Thymus (tissue), 14 donors: ENCODE measurements at places on chromosomes 16 and 17.

- no peak for DNase-seq
Observed at GRCh38 chr17:33125552-33125950, 133.9 kb downstream of the SPACA3 start.

DNA sequence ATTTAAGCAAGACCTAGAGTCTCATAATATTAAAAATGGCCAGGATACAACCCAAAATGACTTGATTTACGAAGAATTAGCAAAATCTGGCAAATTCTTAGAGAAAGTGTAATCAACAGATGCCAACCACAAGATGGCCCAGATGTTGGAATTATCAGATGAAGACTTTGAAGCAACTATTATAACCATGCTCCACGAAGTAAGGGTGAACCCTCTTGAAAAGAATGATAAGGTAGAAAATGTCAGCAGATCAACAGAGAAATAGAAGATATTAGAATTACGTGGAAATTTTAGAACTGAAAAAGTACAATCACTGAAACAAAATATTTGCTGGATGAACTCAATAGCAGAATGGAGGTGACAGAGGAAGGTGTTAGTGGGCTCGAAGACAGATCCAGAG lies 50.1 kb upstream of the CLEC19A start:
- no peak for DNase-seq

DNA sequence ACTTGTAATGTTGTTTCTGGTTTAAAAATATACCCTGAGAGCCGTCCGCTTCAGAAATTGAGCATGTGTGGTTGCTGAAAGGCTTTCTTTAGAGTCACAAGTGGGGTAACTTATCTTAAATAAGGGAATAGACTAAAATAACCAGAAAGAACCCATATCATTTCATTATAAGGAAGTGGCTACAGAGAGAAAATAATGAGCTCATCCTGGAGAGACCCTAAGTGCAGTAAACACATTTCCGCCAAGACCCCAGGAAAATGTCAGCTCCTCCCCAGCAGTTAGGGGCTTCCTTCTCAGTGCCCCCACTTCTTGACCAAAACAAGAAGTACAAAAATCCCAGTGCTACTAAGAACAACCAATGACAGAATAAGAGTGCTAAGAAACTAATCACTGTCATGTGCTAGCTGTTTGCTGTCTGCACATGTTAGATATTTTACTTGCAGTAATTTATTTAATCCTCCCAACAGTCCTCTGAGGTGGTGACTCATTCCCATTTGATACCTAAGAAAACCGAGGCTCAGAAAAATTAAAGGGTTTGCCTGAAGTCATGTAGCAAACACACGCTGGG lies 83.5 kb downstream of the CDYL2 start:
- no peak for DNase-seq

DNA sequence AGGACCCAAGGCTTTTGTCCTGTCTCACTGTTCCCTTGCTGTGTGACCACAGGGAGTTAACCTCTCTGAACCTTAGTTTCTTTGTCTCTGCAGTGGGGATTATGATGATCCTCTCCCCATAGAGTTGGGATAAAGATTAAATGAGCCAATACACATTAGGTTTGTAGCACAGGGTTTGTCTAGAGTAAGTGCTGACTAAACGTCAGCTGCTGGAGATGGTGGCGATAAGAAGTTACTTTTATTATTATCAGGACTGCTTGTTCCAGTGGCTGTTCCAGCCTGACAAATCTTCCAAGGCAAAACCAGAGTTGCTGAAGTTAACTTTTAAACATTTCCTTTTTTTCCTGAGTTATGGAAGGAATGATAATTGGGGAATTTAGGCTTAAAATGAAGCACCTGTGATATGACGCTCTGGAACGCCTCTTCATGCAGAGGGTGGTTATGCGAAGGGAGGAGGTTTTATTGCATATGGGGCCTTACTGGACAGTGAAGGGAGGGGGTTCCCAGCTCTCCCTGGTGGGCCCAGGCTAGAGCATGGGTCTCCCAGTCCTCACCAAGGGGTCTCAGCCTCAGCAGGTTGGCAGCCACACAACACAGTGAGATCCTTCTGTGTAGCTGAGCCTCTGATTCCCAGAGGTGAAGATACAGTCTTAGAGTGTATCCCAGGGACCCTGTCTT lies 35.8 kb downstream of the PLCG2 start:
- DNase-seq, result no peak

DNA sequence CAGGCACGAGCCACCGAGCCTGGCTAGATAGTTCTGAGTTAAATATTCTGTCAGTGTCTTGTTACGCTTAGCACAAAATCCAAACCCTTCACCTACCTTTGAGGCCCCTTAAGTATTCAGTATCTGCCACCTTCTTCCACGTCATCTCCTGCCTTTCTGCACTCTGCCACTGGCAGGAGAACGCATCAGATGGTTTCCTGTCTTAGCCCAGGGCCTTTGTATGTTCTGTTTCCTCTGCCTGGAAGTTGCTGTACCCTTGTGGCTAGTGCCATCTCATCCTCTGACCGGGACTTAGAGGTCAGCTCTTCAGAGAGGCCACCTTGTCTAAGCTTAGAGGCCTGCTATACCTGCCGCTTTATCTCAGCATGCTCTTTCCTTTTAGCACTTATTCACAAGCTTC lies 67.5 kb upstream of the LGALS9 start:
- no peak for DNase-seq

- no peak for DNase-seq
Observed at GRCh38 chr16:19753815-19754643, 36.0 kb downstream of the IQCK start.

DNA sequence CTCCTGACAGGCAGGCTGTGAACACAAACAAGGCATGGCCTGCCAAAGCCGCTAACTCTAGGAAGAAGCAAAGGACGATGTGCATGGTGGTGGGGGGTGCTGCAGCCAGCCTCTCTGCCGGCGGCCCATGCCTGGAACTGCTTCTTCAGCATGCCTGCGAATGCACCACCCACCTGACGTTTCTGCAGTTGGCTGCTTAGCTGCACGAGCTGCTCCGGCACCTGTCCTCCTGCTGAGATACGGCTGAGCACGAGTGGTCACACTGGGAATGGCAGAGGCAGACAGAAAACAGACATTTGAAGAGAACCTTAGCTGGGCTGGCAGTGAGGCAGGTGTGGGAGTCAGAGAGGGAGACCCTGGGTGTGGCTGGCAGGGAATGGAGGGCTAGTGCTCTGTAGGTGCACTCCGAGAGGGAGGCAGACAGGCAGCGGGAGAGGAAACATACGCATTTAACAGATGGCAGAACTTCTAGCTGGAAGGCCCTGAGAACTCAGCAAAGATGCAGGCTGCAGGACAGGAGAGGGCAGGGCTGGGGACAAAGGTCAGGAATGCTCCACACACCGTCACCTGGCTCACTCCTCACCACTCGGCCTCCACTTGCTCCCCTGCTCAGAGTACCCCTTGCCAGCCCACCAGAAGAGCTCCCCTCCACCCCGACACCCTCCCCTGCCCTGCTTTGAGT lies 5.2 kb downstream of the FLCN start:
- no peak for DNase-seq
